ENCODE measurements at places on chromosomes 2 and 18.

DNA sequence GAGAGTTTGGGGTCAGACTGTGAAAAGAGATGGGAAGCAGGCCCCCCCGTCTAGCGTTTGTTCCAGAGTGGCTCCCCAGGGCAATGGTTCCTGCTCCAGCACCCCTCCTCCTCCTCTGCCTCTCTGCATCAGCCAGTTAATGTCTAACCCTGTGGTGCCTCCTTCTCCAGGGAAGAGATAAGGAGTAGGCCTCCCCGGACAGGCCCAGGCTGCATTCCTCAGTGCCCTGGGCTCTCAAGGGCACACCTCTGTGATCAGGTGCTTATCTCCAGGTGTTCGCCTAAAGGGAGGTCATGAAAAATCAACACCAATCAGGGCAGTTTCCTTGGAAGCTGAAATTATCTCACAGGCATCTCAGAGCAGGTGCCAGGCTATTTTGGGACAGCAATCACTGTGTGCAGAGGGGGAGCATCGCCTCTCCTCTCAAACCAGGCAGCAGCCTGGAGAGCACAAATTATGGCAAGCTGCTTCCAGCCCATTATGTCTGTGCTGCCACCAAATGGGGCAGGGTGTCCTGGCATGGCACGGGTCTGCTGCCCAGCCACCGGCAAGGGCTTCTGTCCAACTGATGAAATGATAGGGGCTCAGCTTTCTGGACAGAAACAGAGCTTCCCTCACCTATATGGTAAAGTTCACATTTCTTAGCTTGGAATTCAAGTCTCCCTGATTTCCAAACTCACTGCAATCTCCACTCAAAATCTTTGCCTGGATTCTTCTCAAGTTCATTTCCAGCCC is 255.8 kb upstream of the SLC14A2 start:
- no peak for DNase-seq

GRCh38 chr18:305003-305501 is 37.2 kb upstream of the THOC1 start:
- DNase-seq = no peak

GRCh38 chr2:195331966-195332365 is 325.1 kb upstream of the SLC39A10 start:
- no peak for DNase-seq

DNA sequence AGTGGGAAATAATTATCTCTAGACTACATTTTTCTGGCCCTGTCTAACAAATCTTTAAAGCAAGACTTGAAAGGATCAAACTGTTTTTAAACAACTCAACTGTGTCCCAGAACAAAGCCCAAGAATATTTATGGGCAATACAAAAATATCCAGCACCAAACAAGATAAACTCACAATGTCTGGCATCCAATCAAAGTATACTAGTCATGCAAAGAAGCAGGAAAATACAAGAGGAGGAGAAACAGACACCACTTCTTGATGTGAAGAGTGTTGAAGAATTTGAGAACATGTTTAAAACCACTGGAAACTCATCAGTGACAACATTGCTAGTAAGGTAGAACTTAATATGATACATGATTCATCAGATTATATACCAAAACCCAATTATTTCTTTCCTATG is 66.1 kb upstream of the CDC42EP3 start:
- DNase-seq = no peak

DNA sequence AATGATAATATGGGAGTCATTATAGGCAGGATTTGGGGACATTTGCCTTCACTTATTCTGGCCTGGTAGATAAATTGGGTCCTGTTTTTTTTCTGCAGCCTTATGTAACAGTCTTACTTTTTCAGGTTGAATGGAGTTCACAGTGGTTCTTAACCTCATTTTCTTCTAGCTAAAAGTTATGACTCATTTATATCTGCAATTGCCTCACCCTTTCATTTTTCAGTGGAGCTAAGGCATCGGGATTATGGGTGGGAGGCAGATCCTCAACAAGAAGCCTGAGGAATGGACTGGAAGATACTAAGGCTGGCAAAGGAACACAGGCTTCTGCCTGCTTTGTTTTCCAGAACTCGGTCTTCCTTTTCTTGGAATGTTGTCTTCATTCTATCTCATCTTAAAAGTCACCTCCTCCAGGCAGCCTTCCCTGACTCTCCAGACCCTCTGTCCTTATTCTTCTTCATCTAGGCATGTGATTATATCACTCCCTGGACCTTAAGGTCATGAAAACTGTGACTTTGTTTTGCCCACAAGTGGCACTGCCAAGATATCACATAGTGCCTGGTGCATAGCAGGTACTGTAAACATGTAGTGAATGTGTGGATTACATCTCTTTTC is 41.0 kb upstream of the ACSL3 start:
- DNase-seq = peak; percentile 16

DNA sequence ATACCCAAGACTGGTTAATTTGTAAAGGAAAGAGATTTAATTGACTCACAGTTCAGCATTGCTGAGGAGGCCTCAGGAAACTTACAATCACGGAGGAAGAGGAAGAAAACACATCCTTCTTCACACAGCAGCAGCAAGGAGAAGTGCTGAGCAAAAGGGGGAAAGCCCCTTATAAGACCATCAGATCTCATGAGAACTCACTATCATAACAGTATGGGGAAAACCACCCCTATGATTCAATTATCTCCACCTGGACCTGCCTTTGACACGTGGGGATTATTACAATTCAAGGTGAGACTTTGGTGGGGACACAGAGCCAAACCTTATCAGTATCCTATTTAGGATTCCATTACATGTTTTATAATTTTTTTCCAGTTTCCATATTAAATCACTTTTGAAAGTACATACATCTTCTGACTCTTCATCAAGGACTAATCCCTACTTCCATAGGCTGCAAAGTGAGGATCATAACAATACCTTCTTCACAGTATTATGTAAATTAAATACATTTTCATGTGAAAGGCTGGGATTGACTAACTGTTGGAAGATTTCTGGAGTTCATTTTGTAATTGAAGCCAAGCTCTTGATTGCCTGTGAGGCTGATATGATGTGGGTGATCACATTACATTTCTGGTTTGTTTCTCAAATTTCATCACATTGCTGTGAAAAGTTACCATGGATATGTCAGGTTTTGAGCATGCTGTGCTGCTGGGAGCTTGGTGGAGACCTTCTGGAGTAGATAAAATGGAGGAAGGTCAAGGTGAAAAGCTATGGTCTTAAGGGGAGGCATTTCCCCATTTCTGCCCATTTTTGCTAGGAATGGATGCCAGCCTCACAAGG is 31.7 kb upstream of the CERS6 start:
- no peak for DNase-seq

DNA sequence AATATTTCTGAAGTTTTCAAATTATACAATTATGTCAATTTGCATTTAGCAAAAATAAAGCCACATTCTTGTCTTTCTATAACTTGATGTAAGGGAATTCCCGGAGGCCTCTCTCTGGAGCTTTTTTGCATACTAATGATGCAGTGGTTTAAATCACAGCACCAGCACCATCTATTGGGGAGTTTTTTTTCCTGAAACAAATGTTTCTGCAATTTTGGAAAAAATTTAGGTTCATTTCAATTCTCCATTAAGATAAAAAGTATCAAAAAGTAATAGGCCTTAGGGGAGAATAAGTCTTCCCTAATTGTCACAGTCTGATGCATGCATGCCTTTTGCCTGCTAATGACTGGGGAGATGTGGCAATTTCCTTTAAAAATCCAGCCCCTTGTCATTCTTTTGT is 13.5 kb downstream of the CBLN2 start:
- DNase-seq = no peak

DNA sequence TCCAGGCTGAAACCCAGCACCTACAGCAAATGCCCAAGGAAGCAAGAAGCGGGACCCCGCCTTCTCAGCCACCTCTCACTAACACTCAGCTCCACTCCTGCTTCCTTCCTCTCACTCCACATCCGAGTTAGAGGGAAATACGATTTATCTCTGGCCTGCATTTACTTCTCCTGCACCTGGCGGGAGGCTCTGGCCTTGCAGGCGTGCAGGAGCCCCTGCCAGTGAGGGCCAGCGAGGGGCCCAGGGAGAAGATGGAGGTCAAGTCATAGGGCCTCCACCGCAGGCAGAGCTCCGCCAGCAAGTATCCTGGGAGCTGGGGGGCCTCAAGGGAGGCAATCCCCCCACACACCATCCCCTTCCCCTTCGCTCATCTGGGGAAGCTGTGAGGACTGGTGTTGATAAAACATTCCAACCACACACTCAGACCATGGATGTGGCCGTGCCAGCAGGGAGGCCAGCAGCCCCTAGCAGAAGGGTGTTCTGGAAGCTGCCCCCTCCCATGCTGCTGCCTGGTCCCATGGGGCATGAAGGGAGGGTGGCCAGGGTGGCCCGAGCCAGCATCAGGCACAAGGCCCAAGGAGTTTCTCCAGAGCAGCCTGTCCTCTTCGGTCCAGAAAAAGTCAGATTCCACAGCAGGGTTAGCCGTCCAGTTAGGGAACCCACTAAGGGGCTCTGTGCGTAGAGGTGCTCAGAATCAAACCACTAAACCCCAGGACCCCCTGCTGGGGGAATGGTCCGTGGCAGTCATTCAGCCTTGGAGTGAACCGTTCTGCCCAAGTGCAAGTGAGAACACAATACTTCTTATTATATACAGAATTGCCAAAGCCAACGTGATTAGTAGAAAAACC is 91.2 kb downstream of the HDAC4 start:
- DNase-seq = no peak

DNA sequence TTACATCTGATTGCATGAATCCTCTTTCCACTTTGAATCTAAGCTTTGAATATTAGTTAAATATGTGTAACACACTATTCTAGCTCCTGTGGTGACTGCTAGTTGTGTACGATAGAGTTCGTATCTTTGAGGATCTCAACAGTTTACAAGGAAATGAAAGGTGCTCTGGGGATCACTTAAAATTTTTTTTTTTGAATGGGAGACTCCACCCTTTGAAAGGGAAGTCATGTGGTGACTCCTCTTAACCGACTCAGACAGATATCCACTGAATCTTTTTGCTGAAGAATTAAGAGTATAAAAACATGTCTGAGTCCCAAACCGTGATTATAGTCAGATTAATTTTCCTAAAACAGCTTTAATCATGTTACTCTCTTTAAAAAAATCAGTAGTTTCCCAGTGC is 4.0 kb downstream of the CLIP4 start:
- no peak for DNase-seq

DNA sequence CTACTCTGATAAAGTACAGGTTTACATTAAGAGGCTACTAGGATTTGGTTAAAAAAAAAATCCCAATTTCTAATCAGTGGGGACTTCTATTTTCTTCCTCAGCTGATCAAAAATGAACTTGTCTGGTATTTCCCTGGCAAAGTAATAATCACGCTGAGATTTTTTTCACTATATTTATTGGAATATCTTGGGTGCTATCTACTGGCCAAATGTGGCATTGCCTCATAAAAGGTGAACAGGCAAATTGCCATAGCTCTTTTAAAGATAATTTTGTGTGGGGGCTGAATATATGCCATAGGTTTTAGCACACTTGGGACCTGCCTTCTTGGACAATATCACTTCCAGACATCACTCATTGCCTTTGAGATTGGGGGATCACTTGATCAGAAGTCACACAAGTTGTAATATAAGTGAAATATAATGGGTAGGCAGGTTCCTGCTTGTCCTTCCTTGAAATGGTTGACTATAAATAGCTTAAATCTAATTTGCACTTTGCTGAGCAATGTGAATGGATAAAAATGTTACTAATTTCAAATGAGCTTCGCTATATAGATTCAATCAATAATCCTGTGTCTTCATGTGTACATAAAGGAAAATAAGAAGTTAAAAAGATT is 7.0 kb upstream of the NXPH2 start:
- DNase-seq = peak; percentile 8

DNA sequence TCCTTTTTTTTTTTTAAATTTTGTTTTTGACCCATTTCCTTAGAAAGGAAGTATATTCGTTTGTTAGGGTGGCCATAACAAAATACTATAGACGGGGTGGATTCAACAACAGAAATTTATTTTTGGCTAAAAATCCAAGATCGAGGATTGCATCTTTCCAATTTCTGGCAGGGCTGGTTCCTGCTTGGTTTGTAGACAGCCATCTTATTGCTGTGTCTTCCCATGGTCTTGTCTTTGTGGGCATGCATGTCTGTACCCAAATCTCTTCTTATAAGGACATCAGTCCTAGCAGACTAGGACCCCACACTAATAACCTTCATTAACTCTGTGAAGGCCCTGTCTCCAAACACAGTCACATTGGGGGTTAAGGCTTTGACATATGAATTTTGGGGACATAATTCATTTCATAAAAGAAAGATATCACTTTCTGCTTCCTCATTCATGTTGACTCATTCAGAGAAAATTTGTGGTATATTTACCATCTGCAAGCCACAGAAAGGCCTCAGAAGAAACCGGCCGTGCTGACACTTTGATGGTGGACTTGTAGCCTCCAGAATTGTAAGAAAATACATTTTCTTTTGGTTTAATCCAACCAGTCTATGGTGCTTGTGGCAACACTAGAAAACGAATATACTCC is 262.1 kb downstream of the LPIN1 start:
- DNase-seq = no peak

Measured in GM04504 (cell line).